ENCODE measurements at places on chromosomes 12 and 14.
A peak's percentile ranks its signal among the peaks of the same experiment; 100 is the strongest.

- DNase-seq = no peak
Measured at GRCh38 chr14:69854598-69854997, 24.6 kb upstream of the SMOC1 start.

- no peak for DNase-seq
Measured at GRCh38 chr12:111643427-111643826, 42.3 kb downstream of the BRAP start.

GRCh38 chr12:109004017-109004416 is 16.9 kb downstream of the SVOP start:
- DNase-seq = no peak

GRCh38 chr12:51883998-51884675 is 3.8 kb upstream of the ANKRD33 start:
- no peak for DNase-seq

DNA sequence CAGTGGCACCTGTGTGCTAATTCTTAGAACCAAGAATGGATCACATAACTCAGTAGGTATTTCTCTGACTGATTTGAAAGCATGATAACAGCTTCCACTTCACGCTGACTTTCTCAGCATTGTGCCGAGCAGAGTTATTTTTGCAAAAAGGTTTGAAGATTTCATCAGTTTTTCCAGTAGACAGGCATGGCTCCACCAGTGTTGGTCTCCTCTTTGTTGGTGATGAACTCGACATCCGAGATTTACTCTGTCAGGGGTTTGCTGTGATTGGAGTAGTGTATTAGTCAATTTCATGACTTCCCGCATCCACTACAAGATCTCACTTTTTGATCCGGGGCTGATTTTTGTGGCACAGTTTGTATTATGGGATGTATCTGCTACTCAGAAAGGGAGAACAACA is 85.3 kb downstream of the PRKCH start:
- DNase-seq = no peak

DNA sequence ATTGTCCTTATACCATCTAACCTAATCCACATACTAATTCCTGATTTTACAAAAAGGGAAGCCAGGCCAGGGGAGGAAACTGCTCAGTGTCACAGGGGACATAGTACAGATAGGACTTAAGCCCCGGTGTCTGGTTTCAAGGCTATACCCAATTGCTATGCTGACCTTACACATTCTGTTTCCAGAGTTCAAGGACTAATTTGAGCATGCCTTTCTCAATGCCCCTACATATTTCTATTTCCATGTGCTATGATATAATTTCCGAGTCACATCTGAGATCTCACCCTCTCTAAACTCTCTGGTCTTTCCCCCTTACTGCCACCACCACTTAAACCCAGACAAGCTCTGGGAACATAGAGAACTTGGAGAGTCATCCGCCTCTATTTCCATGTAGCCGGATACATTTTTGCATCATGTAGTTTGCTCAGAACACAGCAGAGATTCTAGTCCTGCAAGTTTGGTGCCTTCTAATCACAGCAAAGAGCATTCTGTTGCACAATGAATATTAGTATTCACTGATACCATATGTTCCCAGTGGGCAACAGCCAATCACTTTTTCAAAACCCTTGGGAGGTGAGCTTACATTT is 34.2 kb downstream of the PPM1H start:
- no peak for DNase-seq

- no peak for DNase-seq
Measured at GRCh38 chr12:24997970-24998582, 49.2 kb upstream of the BCAT1 start.

- no peak for DNase-seq
Measured at GRCh38 chr14:69972755-69973154, 93.5 kb downstream of the SMOC1 start.

DNA sequence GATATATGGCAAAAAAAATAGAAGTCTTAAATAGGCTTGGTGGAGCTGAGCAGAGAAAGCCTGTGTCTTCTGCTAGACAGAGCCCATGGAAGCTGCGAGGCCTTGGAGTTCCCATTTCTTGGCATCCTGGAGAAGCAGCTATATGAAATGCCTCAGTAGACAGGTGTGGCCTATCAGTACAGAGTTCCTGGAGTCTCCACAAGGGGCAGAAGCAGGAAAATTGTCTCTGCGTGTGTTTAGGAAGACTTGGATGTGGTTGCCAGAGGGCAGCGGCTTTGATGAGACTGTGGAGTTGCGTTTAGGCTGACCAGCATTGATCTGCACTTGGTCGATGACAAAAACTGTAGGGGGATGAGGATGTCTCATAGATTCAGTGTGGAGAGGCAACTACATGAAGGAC is 334.5 kb upstream of the SEL1L start:
- DNase-seq = no peak

DNA sequence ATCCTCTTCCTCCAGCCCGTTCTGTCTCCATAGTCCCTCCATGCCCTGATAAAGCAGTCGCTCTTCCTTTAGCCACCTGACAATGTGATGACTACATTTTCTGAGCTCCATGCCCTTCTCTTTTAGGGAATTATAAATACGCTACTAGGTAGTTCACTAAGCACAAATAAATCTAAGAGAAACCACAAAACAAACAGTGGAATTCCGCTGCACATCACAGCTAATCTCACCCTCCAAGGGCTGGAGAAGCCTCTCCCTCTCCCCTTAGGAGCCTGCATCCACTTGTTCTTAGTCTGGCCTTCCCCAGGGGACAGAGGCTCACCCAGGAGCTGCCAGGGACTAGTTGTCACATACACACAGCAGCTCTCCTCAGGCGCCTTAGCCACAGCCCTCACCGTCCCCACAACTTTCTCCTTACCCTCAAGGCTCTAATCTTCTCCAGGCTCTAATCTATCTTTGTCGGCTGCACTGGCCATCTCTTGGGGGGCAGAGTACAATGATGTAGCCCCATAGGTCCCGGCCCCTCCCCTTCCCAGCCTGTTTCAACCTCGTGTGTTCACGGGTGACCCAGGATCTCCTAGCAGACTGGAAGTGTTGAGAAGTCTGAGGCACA is 55.9 kb upstream of the GPR68 start:
- DNase-seq = no peak

DNA sequence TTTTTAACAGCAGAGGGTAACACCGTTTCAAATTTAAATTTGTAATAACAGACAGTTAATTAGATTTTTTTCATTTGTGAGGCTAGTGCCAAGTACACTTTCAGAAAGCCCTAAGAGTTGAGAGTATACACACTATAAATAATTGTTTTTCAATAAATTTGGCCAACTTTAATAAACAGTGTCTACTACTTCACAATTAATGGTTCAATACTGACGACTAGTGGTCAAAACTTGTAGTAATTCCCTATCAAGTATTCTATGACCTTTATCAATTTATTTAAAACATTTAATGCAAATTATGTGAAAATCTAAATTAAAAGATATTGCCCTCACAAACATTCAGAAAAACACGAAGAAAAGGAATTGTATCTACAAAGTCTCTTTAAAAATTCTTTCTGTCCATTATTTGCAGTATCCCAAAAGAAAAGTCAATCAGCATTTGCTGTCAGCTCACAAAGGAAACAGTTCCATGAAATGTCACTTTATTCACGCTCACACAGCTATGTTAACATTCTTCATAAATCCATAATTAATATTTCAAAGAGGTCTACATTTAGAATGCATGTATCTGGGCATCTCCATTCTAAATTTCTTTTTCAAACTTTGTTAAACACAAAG is 91.2 kb downstream of the CEP128 start:
- DNase-seq = no peak

GRCh38 chr14:22658946-22659345 is 14.8 kb upstream of the OR6J1 start:
- DNase-seq = no peak

- peak; percentile 48 for DNase-seq
Measured at GRCh38 chr14:67241411-67242167, at the start of gene PALS1. Gene PALS1, plus strand, starts transcription at chr14:67241435. Its CDS starts 37,736 bp downstream, at chr14:67279171.

DNA sequence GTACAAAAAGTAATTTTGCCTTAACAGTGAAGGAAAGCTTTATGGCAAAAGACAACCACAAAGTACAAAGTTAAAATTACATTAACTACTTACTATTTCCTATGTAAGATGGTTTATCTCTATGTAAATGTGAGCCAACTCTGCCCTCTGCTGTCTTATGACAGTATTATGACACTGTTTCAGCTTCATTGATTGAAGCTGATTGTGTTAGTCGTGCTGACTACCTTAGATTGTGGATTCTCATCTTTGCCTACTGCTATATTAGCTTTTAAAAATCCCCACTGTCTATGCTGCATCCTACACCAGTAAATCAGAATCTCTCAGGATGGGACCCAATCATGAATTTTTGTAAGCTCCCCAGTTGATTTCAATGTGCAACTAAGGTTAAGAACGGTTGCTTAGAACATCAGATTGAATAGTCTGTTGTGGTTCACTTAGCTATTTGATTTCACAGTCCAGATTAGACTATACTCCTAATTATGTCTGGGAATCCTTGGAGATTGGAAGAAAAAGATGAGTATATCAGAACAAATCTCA is 12.2 kb upstream of the SPTB start:
- DNase-seq = no peak

DNA sequence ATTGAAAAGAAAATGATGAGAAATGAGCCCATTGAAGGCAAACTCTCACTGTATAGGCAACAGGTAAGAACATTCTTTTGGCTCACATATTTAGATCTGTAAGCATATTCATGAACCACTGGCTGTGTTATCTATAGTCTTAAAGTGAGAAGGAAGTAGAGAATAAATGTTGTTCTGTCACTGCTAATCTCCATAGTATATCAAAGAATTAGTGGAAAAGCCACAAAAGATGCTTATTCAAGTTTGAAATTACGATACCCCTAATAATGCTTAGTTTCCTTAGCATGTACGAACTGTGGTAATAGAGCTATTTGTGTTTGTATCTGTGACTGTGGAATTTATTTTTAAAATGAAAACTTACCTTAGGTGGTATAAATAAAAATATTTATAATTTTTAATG is 22.8 kb downstream of the IFT81 start:
- no peak for DNase-seq

- DNase-seq = no peak
Measured at GRCh38 chr14:21070083-21070609, at the start of gene ARHGEF40. Gene ARHGEF40, plus strand, starts transcription at chr14:21070304. Its CDS starts 93 bp downstream, at chr14:21070397.

DNA sequence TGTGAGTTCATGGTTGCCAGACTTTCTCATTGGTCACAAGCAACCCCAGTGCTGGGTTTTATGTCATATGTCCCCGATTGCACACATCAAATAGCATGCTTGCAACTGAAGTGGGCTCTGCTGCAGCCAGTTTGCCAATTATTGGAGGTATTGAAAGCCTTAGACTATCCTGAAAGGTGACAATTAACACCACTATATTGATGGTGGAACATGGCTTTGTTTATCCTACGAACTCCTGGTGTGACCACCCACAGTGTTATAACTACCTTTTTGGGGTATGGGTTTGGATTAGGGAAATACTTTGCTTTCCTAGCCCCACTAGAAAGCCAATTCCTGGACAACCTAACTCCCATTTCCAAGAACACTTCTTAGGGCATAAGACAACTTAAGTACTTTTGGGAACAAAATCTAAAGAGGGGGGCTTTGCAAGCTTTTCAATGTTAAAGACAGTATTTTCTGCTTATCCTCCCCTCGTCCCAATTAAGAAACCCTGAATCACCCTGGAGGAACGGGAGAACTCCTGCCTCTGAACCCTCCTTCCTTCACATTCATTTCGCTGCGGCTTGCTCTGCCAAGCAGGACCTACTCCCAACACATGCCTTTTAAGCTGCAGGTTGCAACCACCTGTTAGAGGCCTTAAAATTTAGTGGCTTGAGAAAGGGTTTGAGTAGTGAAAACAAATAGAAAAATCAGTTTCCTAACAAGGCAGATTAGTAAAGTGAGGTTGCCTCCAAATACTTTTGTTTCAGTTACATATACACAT is 80.3 kb upstream of the RBM19 start:
- DNase-seq = no peak

GRCh38 chr12:25785134-25785533 is 173.3 kb upstream of the RASSF8 start:
- DNase-seq = no peak

DNA sequence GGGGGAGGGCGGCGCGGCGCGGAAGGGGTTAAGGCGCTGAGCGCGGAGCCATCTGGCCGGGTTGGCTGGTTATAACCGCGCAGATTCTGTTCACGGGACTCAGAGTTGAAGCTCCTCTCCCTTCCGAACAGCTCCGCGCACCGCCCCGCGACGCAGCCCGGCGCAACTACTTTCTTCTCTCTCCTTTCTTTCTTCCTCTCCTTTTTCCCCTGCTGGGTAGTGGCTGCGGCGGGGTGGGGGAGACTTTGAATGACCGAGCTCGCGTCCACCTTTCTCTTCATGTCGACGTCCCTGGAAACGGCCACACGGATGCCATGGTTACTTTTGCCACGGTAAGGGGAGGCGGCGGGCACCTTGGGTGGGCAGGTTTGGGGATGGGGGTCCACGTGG is at the start of gene NTF3:
NTF3 (plus strand) TSS at position 98 of the 390 bp plus-strand sequence; CDS start at position 315, 217 bp downstream.
- DNase-seq = no peak

DNA sequence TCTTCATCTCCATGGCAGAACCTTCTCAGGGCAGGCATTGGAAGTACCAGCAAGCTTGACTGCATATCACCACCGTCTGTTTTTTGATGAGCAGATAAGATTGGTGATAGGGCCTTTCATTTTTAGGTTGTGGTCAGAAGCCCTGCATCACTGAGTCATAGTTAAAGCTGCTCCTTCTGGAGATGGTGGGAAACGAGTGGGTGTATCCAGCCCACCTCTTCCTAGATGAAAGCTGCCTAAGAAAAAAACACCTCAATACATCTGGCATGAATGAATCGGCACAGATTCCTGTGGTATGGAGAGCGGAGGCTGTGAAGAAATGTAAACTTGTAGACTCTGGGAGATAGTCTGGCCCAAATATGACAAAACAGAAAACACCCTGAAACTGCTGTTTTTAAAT is 248.7 kb upstream of the EGLN3 start:
- peak; percentile 36 for DNase-seq

DNA sequence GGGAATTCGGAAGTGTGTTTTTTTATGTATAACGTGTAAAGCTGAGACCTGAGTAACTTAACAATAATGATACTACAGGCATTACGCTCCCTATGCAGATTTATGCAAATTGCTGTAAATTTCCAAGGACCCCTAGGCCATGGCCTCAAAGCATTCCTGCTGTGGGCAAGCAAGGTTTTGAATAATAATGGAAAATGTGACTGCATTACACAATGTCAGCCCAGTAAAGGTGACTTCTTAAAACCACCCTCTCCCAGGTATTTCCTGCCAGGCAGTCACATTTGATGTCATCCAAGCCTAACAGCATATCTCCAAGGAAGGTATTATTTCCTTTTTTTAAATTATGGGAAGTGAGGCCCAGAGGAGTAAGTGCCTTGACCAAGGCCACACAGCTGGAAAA is 621.0 kb downstream of the BCL11B start:
- DNase-seq = no peak
